Left ventricle myocardium inferior (tissue), 1 donor: ENCODE measurements at places on chromosomes 5 and 9. TPM values are rescaled to one million over a fixed set of nuclear protein-coding genes. Genes with fewer than 3 reads are reported as not detected.

DNA sequence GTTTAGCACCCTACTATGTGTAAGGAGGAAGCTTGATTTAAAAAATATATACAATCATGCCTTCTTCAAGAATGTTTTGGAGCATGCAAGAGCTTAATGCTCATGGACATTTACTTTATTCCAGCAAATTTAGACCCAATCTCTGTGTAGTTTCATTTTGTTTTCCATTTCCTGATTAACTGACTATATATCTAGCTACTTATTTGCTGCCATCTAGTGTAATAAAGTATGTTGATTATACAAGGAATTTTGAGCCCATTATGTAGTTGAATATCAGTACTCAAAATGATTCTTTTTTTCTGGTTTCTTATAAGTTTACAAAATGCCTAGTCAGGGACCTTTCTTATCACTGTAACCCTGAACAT is 100.0 kb upstream of the CCDC152 start:
- DNase-seq, result no peak
- H3K4me1 ChIP-seq, result peaks cover 36% of the 10 kb centered on the region
- no peaks in the 10 kb centered on the region for H3K36me3 ChIP-seq
- no peak overlapping the region for H3K27ac ChIP-seq
- peak overlapping the region; percentile 32 for H3K4me3 ChIP-seq

The CFAP90 gene
- total RNA-seq, result not detected

The DMRTA1 gene
- total RNA-seq, result 0.77 TPM

- no peaks in the 10 kb centered on the region for H3K4me1 ChIP-seq
- DNase-seq, result no peak
- no peaks in the 10 kb centered on the region for H3K27me3 ChIP-seq
- no peak overlapping the region for H3K27ac ChIP-seq
- H3K36me3 ChIP-seq, result no peaks in the 10 kb centered on the region
- H3K4me3 ChIP-seq, result no peak overlapping the region
Measured at GRCh38 chr5:39169081-39169480, 50.3 kb downstream of the FYB1 start.

The NMRK1 gene
- total RNA-seq, result 13.8 TPM

DNA sequence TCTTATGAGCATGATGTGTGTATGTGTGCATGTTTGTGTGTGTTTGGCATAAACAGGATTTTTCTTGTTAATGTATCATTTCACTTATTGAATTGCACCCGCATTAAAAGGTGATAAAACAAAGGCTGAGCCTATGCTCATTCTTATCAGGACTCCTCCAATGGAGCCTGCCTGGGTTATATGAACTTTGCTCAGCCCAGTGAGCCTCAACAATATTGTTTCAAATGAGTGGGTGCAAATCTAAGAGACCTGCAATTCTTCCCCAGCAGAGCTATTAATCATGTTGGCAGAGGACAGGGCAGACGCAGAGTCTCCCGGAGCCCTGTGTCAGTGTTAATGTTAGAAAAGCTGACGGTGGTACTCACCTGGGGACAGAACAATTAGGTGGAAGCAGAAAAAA is 71.6 kb downstream of the SH3RF2 start:
- H3K4me3 ChIP-seq, result no peak overlapping the region
- no peak overlapping the region for H3K27ac ChIP-seq
- no peak for DNase-seq
- no peaks in the 10 kb centered on the region for H3K36me3 ChIP-seq
- no peaks in the 10 kb centered on the region for H3K4me1 ChIP-seq

DNA sequence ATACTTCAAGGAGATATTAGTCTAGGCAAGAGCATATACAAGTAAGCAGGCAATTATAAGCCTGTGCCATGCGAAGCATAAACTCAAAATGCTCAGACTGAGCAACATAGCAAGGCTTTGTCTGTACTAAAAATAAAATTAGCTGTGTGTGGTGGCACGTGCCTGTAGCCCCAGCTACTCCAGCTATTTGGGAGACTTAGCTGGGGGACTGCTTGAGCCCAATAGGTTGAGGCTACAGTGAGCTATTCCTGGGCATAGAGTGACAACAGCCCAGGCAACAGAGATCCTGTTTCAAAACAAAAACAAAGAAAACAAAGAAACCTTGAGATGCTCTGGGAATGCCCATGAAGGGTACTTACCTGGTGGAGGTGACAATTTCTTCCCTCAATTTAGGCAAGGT is 130.5 kb upstream of the ZNF608 start:
- DNase-seq, result no peak
- H3K36me3 ChIP-seq, result no peaks in the 10 kb centered on the region
- peaks cover 10% of the 10 kb centered on the region for H3K4me1 ChIP-seq
- no peak overlapping the region for H3K4me3 ChIP-seq
- H3K27me3 ChIP-seq, result no peaks in the 10 kb centered on the region

The ZNF462 gene
- 29.2 TPM for total RNA-seq

The CAST gene
- 649 TPM for total RNA-seq

The ASPN gene
- 17.5 TPM for total RNA-seq

The LCN9 gene
- total RNA-seq, result not detected

GRCh38 chr5:103703617-103704016 is 141.0 kb upstream of the NUDT12 start:
- no peaks in the 10 kb centered on the region for H3K4me1 ChIP-seq
- no peak overlapping the region for H3K27ac ChIP-seq
- no peaks in the 10 kb centered on the region for H3K27me3 ChIP-seq
- no peaks in the 10 kb centered on the region for H3K36me3 ChIP-seq
- DNase-seq, result no peak

The AFAP1L1 gene
- 40.6 TPM for total RNA-seq

DNA sequence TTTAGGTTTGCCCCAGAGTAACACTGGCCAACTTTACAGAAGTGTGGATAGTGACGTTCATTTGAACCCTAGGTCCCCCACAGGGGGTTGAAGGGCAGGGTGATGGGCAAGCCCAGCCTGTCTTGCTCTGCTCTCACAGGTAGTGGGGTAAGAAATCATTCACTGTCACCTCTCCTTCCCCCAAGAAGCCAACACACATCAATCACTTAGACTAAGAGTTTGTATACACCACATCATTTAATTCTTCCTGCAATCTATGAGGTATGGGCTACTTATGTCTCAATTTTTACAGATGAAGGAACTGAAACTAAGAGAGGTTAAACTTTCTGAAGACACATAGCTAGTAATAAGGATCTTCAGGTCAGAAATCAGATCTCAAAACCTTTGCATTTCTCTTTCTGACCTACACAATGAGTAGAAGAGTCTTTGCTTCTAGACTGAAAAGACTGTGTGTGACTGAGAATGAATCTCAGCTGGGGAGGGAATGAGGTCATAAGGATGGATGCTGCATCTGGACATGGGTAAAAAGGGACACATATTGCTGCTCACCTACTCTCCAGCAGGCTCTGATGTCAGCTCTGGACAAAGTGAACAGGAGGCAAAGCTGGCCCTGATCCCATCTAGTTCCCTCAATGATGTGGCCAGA is 81.0 kb upstream of the EQTN start:
- no peak overlapping the region for H3K4me3 ChIP-seq
- DNase-seq, result no peak
- H3K27ac ChIP-seq, result no peak overlapping the region
- H3K27me3 ChIP-seq, result no peaks in the 10 kb centered on the region
- no peaks in the 10 kb centered on the region for H3K4me1 ChIP-seq
- no peaks in the 10 kb centered on the region for H3K36me3 ChIP-seq

GRCh38 chr9:112839331-112839730 is 51.3 kb downstream of the SLC46A2 start:
- H3K36me3 ChIP-seq, result peaks cover 15% of the 10 kb centered on the region
- H3K4me3 ChIP-seq, result no peak overlapping the region
- H3K27ac ChIP-seq, result no peak overlapping the region
- no peaks in the 10 kb centered on the region for H3K27me3 ChIP-seq
- peaks cover 13% of the 10 kb centered on the region for H3K4me1 ChIP-seq
- DNase-seq, result no peak

The CCL28 gene
- 0.60 TPM for total RNA-seq

GRCh38 chr5:1001406-1002270 is 7.0 kb upstream of the NKD2 start:
- no peaks in the 10 kb centered on the region for H3K27me3 ChIP-seq
- H3K36me3 ChIP-seq, result no peaks in the 10 kb centered on the region
- no peak overlapping the region for H3K4me3 ChIP-seq

GRCh38 chr9:96071076-96071814 is 195.8 kb downstream of the ERCC6L2 start:
- H3K27ac ChIP-seq, result no peak overlapping the region
- no peaks in the 10 kb centered on the region for H3K36me3 ChIP-seq
- H3K4me3 ChIP-seq, result no peak overlapping the region
- no peak for DNase-seq

DNA sequence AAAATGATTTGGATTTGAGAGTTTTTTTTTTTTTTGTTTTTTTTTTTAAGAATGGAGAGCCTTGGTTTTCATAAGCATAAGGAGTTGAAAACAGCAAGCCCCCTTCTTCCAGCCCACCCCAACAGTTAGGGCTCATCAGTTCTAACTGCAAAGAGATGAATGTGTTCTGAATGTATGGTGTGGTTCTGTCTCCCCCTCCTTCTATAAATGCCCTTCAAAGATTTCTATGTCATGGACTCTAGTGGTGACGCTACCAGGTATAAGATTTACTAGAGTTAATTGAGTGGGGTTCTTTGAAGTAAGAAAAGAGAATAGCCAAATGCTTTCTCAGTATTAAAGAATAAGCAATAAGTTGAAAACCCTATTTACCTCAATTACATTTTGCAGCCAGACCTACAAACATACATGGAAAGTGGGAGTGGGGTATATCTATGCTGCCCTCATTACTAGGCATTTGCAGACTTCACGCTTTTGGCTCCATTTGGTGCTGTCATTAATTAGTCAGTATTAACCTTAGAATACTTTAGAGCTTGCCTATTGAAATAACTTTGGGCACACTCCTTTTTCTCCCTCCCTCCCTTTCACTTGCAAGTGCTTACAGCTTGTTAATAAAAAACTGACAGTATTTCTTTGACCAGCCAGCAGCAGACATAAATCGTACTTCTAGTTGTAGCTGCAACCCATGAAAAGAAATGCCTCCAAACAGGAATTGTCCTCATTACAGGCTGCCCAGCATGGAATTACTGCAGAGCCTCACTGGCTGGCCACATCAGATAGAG is 667.2 kb upstream of the ZNF608 start:
- DNase-seq, result no peak
- no peak overlapping the region for H3K27ac ChIP-seq
- no peaks in the 10 kb centered on the region for H3K27me3 ChIP-seq
- H3K4me3 ChIP-seq, result no peak overlapping the region
- peaks cover 45% of the 10 kb centered on the region for H3K4me1 ChIP-seq

The RELL2 gene
- 1.0 TPM for total RNA-seq

GRCh38 chr9:9846557-9846956 is 766.2 kb downstream of the PTPRD start:
- H3K27ac ChIP-seq, result no peak overlapping the region
- H3K4me1 ChIP-seq, result no peaks in the 10 kb centered on the region
- H3K27me3 ChIP-seq, result no peaks in the 10 kb centered on the region
- H3K4me3 ChIP-seq, result no peak overlapping the region
- H3K36me3 ChIP-seq, result no peaks in the 10 kb centered on the region

GRCh38 chr9:81546489-81546888 is 142.9 kb downstream of the TLE1 start:
- H3K27me3 ChIP-seq, result peaks cover 41% of the 10 kb centered on the region
- peaks cover 10% of the 10 kb centered on the region for H3K4me1 ChIP-seq
- no peak overlapping the region for H3K4me3 ChIP-seq
- no peak for DNase-seq

GRCh38 chr5:16727755-16728325 is 111.0 kb upstream of the RETREG1 start:
- no peaks in the 10 kb centered on the region for H3K27me3 ChIP-seq
- H3K36me3 ChIP-seq, result no peaks in the 10 kb centered on the region
- peaks cover 14% of the 10 kb centered on the region for H3K4me1 ChIP-seq
- no peak overlapping the region for H3K4me3 ChIP-seq

The ENTPD8 gene
- total RNA-seq, result not detected

The TAF1L gene
- total RNA-seq, result not detected

DNA sequence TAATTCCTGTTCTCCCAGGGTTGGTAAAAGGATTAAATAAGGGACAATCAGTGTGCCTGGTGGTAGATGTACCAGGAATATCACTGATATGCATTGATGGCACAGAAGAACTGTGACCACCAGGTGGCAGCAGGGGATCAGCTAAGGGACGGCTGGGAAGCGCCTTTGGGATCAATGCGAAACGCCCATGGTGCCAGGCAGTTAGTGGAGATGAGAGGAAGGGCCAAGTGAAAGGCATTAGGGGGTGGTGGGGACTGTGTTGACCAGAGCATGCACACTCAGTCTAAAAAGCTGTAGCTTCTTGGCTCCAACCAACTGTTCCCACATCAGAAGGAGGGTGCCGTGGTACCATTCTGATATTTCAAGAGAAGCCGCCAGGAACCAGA is 55.6 kb downstream of the ARHGEF37 start:
- peaks cover 41% of the 10 kb centered on the region for H3K4me1 ChIP-seq
- H3K27ac ChIP-seq, result no peak overlapping the region
- no peaks in the 10 kb centered on the region for H3K27me3 ChIP-seq

GRCh38 chr5:174300118-174300940 is 254.8 kb downstream of the NSG2 start:
- H3K4me3 ChIP-seq, result no peak overlapping the region
- peaks cover 46% of the 10 kb centered on the region for H3K27me3 ChIP-seq
- peak overlapping the region; percentile 62 for H3K27ac ChIP-seq
- peaks cover 22% of the 10 kb centered on the region for H3K4me1 ChIP-seq
- no peaks in the 10 kb centered on the region for H3K36me3 ChIP-seq
- no peak for DNase-seq

DNA sequence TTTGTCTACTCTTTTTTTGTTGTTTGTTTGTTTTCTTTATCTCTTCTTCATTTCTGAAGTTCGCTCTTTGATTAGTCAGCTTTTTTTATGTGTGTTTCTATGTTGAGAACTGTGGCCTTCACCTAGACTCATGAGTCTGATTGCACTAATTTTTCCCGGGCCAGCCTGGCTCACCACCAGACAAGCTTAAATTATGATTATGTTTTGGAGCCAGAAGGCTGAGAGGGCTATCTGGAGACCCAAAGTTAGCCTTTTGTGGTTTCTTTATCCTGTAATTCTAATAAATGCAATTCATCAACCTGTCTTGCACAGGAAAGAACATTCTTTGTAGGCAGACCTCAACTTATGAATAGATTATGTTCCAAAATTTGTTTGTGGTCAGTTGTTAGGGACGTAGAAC is 20.8 kb upstream of the ACTBL2 start:
- no peak overlapping the region for H3K27ac ChIP-seq
- H3K4me3 ChIP-seq, result no peak overlapping the region
